Endodermal cell (in vitro differentiated cells): ENCODE measurements at places on chromosomes 12 and 14. TPM values are rescaled to one million over a fixed set of nuclear protein-coding genes. Genes with fewer than 3 reads are reported as not detected.

DNA sequence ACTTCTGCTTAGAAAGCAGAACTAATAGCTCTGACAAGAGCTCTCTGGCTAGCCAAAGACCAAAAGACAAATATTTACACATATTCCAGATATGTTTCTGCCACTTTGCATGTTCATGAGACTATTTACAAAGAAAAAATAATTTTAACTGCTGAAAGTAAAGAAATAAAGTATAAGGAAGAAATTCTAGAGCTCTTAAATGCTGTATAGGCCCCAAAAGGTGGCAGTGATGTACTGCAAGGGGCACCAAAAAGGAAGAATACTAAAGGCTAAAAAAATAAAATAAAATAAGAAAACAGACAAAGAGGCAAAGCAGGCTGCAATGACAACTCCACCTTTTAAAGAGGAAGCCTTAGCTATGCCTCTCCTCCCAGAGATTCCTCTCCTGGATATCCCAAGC lies 23.0 kb downstream of the KLRK1 start:
- DNase-seq, result no peak

- DNase-seq, result no peak
Measured at GRCh38 chr14:91888641-91889476, 21.5 kb upstream of the TC2N start.

- no peak for DNase-seq
Measured at GRCh38 chr12:28486521-28486920, 296.3 kb downstream of the CCDC91 start.

DNA sequence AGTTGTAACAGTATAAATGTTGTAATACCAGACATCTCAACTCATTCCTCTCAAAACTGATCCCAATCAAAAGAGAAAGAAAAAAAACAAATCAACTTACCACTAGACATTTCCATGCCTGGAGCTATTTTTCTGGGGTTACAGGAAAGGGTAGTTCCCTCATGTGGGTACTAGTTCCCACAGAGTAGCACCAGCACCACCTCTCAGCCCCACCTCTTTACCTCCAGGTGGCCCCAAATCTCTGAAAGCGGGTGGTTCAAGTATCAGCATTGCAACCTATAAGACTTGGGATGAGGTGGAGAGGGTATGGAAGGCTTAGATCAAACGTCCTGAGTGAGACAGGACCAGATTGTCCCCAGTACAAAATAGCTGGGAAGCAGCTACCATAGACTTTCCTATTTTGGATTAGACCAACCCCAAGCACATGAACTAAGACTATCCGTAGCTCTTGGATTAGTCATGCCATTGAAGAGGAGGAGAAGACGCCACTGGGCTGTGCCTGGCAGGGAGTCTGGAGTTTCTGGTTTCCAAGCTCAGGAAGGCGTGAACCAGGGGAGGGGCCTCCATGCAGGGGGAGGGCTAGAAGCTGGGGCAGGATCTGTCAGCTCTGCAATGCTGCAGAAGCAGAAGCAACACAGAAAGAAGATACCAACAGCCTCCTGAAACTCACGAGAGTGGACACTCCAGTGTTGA lies at the start of gene SLC39A2:
Gene SLC39A2, plus strand, starts transcription at position 620 of the 693 bp plus-strand sequence. CDS start 154 bp downstream, outside the sequence.
- peak; percentile 92 for DNase-seq

DNA sequence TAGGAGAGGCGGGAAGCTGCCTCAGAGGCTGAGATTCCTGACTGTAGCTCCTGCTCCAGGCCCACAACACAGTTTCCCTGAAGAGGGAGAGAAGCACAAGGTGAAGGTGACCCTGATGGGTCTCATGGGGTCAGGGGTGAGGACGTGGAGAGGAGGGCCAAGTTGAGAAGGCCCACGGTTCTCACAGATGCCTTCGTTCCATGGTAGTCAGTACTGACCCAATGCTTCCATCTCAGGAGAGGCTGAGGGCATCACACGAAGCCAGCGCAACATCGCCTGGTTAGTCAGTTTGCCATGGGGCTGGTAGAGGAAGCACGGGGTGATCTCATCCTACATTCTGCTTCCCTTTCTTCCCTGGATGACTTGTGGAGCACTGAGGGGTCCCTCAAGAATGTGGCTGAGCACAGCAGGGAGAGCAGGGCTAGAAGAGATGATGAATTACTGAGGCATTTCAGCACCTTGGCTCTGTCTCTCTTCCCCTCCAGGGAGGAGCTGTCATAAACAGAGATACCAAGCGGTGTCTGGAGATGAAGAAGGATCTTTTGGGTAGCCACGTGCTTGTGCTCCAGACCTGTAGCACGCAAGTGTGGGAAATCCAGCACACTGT lies 51.9 kb downstream of the GALNT8 start:
- peak; percentile 72 for DNase-seq

GRCh38 chr14:91048265-91048664 lies 12.2 kb downstream of the RPS6KA5 start:
- DNase-seq, result no peak

GRCh38 chr12:104888892-104889291 lies 69.2 kb downstream of the SLC41A2 start:
- DNase-seq, result no peak

GRCh38 chr14:77059276-77059915 lies 30.9 kb upstream of the IRF2BPL start:
- DNase-seq, result peak; percentile 92

- no peak for DNase-seq
Measured at GRCh38 chr14:37623971-37624370, 28.5 kb downstream of the TTC6 start.

DNA sequence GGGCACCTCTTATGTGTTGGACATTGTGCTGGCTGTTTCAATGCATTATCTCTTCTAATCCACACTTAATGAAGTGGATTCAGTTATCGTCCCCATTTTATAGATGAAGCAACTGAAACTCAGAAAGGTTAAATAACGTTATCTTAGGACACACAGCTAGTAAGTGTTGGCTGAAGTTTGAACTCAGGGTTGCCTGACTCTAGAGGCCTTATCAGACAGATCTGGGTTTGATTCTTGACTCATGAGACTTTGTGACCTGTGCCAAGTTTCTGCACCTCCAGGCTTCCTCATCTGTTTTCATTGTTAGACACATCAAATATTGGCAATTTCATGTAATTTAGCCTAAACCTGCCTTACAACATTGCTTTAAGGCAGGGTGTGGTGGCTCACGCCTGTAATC lies 18.2 kb upstream of the IRF2BPL start:
- no peak for DNase-seq

DNA sequence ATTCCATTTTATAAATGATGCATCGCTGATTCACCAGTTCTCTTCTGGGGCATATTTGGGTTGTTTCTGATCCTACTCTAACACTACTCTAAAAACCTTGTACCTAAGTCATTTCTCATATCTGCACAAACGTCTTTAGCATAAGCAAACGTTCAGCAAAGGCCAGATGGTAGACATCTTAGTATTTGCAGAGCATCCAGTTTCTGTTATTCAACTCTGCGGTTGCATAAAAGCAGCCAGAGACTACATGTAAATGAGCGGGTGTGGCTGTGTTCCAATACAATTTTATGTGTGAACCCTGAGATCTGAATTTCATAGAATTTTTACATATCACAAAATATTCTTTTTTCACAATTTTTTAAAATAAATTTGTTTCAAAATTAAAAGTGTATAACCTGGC lies 22.8 kb upstream of the MMP17 start:
- DNase-seq, result no peak

DNA sequence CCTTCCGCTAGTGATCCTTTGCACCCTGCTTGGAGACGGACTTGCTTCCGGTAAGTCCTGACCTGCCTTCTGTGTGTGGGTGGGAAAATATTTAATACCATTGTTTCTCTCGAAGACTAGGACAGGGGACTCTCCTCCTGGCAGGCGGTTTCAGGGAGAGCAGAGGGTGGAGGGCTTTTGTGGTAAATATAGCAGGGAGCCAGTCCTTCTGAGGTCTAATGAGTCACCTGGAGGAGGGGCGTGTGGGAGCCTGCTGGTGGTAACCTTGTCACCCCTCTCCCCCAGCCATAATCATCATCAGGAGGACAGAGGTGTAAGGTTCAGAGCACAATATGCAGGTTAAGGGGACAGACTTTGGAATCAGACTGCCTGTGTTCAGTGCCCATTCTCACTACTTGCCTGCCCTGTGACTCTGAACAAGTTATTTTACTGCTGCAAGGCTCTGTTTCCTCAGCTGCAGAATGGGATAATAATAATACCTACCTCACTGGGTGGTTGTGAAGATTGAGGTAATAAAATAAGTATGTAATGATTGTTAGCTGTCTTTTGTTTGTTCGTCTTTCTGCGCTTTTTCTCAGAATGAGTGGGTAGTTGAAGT lies 47.4 kb downstream of the SUSD6 start:
- no peak for DNase-seq

DNA sequence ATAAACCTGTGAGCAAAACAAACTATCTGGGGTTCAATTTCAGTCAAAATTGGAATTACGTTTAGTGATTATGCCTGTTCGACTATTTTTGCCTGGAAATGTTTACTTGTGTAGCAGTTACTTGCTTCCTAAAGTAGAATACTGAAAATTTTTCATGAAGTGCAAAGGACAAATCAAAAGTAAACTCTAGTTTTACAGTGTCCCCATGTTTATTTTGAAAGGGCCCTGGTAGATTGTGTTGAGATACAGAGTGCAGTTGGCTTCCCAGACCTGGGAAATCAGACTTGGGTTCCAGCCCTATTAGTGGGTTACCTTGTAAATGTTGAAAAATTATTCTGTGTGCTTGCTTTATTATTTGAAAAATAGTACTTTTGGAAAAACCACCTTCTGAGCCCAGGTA lies 17.3 kb downstream of the KLRB1 start:
- DNase-seq, result no peak

- DNase-seq, result no peak
Measured at GRCh38 chr14:81728447-81728846, 194.8 kb upstream of the SEL1L start.

DNA sequence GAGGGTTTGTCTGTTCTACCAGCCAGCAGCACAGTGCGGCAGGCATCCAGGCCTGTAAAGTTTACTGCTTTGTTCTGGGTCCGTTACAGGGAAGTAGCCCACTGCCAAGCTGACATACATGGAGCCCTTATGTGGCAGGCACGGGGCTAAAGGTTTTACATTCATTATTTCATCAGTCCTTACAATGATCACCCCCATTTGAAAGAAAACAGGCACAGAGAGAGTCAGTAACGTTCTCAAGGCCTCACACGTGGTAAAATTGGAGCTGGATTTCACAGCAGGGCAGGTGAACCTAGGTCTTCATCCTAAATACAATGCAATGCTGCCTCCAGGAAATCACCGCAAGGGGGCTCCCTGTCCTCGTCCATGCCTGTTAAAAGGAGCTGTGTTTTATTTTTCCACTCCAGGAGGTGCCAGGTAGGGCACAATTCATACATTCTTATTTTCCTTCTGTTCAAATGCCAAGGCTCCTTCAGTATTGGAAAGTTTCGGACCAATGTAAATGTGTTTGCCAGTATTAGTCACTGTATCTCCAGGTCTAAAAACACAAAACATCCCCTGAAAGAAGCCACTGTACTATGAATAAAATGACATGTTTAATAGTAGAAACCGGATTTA lies 172.2 kb upstream of the GZMB start:
- DNase-seq, result peak; percentile 94

- peak; percentile 36 for DNase-seq
Measured at GRCh38 chr12:8648576-8649205, 13.9 kb downstream of the MFAP5 start.

GRCh38 chr12:55692631-55693322 lies 14.9 kb downstream of the ITGA7 start:
- DNase-seq, result no peak

GRCh38 chr12:90321369-90321768 lies 612.7 kb upstream of the ATP2B1 start:
- DNase-seq, result no peak

- no peak for DNase-seq
Measured at GRCh38 chr12:3882406-3882805, 9.2 kb upstream of the PARP11 start.

GRCh38 chr12:46904406-46905238 lies 78.8 kb upstream of the SLC38A4 start:
- no peak for DNase-seq

GRCh38 chr12:131065279-131065678 lies 111.6 kb downstream of the ADGRD1 start:
- peak; percentile 44 for DNase-seq

DNA sequence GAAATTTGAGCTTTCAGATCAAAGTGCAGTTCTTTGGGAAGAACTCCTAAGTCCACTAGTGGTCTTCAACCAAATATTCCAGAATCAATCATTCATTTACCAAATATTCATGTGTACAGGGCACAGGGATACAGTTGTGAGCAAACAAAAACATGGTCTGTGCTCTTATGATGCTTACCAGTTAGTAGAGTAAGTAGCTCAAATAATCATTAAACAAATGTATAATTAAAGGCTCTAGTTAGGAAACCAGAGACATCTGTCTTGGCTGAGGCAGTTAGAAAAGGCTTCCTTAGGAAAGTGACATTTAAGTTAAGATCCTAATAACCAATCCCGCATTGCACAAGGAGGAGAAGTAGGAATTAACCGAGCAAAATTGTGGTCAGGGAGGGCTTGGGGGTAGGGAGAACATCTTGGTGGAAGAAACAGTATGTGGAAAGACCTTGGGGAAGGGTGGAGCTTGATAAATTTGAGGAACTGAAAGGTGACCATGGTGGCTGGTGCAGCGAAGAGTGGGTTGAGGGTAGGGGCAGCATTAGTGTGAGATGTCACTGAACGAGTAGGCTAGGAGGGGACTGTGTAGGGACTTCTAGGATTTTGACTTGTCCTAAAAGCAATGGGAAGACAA lies 40.0 kb downstream of the PEBP1 start:
- DNase-seq, result no peak

GRCh38 chr14:75049731-75050201 lies 1.5 kb downstream of the MLH3 start:
- DNase-seq, result no peak

DNA sequence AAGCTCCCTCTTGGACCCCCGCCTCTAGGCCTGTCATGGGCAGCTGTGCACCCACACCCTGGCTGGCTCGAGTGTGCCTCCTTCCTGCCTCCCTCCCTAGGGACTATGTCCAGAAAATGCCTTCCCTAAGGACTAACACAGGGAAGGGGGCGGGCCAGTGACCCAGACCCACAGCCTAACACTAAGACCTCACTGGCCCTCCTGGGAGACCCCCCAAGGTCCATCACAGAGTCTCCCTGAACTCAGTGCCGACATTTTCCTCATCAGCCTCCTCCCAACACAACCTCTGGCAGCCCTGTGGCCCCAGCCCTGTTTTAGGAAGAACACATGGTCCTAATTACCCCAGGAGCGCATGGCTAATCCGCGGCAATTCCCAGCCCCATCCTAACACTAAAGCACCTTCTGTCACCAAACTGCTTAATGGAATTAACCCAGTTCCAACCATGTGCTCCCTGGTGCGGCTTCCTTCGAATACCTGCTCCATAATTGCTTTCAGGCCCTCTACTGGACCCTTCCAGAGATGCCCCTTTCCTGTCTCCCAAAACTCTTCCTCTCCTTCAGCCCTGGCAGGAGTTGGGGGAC lies 5.6 kb downstream of the MSI1 start:
- peak; percentile 74 for DNase-seq

The NKX2-1 gene
- total RNA-seq, result 0.34 and 0.62 TPM in 2 replicates

The MANSC4 gene
- total RNA-seq, result not detected in 3 replicates

The DEPDC4 gene
- 4.1 and 4.8 TPM in 2 replicates for total RNA-seq

The GARIN6 gene
- total RNA-seq, result not detected in 3 replicates

The FAM186B gene
- total RNA-seq, result 0.22 to 0.57 TPM in 2 of 3 replicates, not detected in the other

The BIN2 gene
- total RNA-seq, result not detected in 2 replicates

The DPF3 gene
- total RNA-seq, result 0.23 TPM in 1 of 3 replicates, not detected in the others

The LTBR gene
- total RNA-seq, result 4.4 to 13.2 TPM (median 8.4 TPM) in 3 replicates

The RASSF9 gene
- 0.35 to 1.4 TPM (median 1.0 TPM) in 3 replicates for total RNA-seq

The GAS2L3 gene
- total RNA-seq, result 13.4 and 13.5 TPM in 2 replicates

The CAPZA3 gene
- total RNA-seq, result not detected in 2 replicates

The SIX1 gene
- total RNA-seq, result 0.13 and 0.41 TPM in 2 replicates

The PXMP2 gene
- 19.9 and 27.0 TPM in 2 replicates for total RNA-seq

The PHC1 gene
- 100 to 109 TPM (median 104 TPM) in 3 replicates for total RNA-seq

The TC2N gene
- 17.0 to 25.0 TPM (median 19.5 TPM) in 3 replicates for total RNA-seq

The MYH6 gene
- not detected in 2 replicates for total RNA-seq

The IRAK3 gene
- 0.52 and 0.59 TPM in 2 replicates for total RNA-seq
